Effector CD4-positive, alpha-beta T cell (primary cell): ENCODE measurements at places on chromosomes 1 and 21.

- no peak for DNase-seq
Measured at GRCh38 chr1:117673405-117673804, 67.6 kb downstream of the TENT5C start.

DNA sequence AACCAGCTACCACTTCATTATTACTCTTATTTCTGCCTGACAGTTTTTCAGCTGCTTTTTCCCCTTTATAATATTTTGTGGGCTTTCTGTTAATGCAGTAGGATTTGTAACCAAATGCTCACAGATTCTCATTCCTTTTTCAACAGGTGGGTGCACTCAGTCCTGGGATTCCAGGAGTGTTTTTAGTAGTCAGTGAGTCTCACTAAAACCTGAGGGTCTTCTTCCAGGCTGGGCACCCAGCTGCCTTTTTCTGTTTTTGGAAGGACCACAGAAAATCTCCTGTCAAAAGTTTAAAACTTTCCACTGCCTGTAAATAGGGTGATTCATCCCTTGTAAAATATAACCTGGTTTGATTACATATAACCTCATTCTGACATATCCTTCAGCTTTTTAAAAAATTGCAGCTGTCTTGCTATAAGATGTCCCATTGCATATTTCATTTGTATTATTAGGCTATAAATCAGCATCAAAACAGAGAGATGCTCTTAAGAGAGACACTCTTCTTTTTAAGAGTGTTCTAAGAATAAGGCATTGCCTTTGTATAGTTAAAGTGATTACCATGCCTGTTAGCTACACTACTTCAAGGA, 16.8 kb upstream of the CEP350 start:
- no peak for DNase-seq

- no peak for DNase-seq
Measured at GRCh38 chr1:160330119-160330518, 12.9 kb downstream of the COPA start.

GRCh38 chr1:80533093-80533492, 1267.6 kb upstream of the ADGRL2 start:
- no peak for DNase-seq

GRCh38 chr1:184483101-184483683, 96.4 kb downstream of the C1orf21 start:
- no peak for DNase-seq

GRCh38 chr1:214617246-214617645, 14.3 kb downstream of the CENPF start:
- DNase-seq, result no peak

- DNase-seq, result no peak
Measured at GRCh38 chr1:200103966-200104583, 76.6 kb downstream of the NR5A2 start.

DNA sequence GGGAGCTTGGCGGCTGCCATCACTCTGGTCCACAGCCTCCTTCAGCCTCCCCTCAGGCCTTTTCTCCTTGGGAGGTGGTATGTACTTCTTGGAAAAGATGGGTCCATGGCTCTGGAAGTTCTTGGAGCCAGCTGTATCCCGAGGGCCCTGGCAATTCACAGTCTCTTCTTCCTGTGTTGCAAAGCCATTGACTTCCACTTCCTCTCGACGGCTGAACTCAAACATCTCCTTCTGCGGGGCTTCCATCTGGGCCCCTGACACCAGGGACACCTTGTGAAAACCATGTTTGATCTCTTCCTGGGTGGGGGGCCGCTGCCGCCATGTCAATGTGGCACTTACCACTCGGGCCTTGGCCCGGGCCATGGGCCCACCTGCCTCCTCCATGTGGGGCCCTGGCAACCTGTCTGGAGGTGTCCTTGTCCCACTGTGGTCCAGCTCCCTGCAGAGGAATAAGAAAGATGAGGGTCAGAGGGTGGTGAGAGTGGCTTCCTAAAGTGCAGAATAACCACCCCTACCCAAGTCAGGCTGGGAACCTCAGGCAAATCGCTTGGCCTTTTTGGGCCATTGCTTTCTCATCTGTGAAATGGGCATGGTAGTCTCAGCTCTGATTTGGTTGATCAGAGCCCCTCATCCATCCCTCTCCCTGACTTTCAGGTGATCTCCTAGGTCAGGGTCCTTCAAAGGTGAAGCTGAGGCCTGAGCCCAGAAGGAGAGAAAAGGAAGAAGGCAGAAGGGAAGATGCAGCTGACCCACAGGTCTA, 7.5 kb downstream of the CRYBG2 start:
- DNase-seq, result no peak

DNA sequence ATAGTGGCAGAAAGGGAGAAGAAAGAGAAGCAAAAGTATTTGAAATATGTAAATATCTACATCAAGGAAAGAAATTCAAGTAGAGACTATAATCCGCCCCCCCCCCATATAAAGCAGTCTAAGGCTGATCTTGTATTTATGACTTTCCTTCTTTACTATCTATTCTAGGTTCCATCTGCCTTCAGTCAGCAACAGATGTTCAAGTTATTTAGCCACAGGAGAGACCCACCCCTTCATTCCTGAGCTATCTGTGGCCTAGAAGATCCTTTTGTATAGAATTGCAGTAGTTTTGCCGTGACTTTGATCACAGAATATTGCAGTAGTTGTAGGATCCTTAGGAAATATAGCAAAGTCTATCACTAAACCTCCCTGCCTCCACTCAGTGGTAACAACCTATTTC, 10.7 kb upstream of the BSDC1 start:
- no peak for DNase-seq

DNA sequence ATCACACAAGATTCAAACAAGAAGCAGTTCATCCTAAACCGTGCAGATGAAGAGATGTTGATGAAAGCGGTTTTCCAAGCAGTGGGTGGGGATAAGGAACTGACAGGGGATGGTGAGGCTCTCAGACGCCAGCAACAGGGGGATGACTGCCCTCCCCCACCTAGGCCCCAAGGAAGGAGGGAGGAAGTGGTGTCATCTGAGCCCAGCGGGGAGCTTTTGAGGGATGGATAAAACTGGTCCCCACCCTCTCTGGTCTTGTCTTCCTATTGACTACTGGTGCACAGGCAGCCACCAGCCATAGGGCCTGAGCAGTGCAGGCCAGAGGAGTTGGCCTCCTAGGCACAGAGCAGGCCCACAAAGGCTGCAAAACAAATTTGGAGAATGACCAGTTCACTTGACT, 175.5 kb downstream of the HUNK start:
- no peak for DNase-seq

DNA sequence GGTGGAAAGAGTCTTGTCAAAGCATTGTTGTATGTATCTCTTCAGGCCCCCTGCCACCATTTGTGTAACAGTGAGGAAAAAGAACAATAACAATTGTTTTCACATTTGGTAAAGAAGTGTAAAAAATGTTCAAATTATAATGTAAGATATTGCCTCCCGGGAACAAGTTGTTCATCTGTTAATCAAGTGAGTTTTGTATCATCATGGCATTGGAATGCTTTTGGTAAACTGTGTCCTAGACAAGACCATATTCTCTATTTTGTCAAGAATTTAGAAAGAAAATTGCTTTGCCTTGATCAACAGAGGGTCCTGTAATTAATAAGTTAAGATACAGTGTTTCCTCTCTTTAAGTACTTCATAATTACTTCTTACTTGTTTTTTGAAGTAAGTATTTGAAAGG, 692.0 kb upstream of the NR5A2 start:
- DNase-seq, result no peak

- DNase-seq, result no peak
Measured at GRCh38 chr1:39509360-39510009, 18.0 kb downstream of the BMP8A start.
